ENCODE measurements at places on chromosomes 11 and 22.

GRCh38 chr11:80129396-80129795 is 688.6 kb upstream of the TENM4 start:
- no peak for DNase-seq

DNA sequence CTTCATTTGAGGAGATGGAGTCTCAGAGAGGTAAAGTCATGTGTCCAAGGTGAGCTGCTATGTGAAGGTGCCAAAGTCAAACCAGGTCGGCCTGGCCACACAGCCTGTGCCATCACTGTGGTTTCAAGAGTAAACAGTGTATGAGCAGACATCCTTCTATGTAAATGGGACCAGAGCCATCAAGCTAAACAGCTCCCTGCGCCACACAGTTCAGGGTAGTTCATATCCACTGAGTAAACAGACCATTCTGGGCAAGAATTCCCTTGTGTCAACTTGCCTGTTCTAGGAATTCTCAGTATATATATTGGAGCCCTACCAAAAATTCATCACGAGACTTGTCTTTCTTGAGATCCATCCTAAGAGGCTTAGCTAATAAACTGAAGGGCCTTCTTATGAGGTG is 77.5 kb downstream of the AMOTL1 start:
- DNase-seq: no peak

- DNase-seq: peak; percentile 61
Observed at GRCh38 chr11:44911029-44911814, 39.5 kb downstream of the TP53I11 start.

DNA sequence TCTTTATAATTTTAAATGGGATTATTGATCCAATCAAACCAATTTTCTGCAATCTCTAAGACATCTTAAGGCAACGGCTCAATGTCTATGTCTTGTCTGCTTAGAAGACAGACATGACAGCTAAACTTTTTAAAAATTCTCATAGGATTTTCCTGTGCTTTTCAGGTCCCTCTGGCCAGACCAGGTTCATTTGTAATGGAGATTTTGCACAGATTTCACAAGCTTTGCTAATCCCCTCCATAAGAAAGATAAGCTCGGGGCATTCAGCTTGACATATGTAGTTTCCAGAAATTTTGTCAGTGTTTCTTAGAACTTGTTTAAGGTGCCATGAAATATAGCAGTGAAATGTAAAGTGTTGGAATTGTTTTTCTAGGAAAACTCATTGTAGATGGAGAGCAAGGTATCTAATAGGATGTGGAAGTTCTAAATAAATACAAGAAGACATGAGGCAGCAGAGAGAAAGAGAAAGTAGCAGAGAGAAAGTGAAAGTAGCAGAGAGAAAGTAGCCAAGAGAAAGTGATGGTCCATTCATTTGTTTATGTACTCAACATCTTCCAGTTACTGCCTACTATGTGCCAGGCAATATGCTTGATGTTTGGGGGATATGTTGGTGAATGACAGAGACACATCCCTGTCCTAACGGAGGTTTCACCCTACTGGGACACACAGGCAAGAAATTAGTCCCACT is 219.1 kb upstream of the ARHGAP42 start:
- no peak for DNase-seq

- no peak for DNase-seq
Observed at GRCh38 chr11:113907681-113908080, 3.1 kb downstream of the HTR3B start.

DNA sequence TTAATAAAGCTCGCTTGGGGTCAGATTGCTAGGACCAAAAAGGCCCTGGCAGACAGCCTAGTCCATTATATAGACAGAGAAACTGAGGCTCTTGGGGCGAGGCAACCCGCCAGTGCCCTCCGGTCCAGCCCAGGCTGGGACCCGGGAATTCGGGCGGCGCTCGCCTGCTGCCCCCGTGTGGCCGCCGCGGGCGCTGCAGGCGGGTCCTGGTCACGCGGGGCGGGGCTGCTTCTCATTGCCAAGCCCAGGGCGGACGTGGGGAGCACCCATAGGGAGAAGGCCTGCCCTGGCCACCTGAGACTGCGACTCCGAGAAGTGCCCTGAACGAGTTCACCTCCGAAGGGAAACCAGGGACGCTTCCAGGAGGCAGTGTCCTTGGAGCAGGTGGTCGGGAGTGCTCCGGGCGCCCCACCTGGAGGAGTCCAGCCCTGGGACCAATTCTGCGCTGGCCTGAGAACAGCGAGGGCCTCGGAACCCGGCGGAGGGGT is 36.0 kb upstream of the CSNK1E start:
- peak; percentile 57 for DNase-seq

GRCh38 chr22:38191731-38192474 is 9.9 kb upstream of the MAFF start:
- no peak for DNase-seq

DNA sequence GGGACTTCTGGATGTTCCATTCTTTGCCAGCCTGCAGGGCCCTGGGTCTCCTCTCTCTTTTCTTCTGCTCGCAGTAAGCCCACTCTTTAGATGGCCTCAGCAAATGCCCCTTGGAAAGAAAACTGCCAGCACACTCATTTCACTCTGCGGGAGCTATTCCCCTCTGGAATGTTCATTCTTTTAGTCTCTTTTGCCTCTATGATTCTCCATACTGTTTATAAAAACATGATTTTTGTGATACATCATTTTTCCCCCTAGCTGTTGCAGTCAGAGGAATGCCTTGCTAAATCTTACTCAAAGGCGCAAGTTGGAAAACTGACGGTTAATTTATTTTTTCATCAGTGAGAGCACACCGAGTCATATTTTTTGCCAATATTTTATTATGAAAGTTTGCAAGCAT is 184.9 kb downstream of the SNX19 start:
- no peak for DNase-seq

GRCh38 chr11:11608783-11609232 is 13.0 kb downstream of the GALNT18 start:
- no peak for DNase-seq

GRCh38 chr11:33775832-33776470 is 1.6 kb upstream of the FBXO3 start:
- no peak for DNase-seq

DNA sequence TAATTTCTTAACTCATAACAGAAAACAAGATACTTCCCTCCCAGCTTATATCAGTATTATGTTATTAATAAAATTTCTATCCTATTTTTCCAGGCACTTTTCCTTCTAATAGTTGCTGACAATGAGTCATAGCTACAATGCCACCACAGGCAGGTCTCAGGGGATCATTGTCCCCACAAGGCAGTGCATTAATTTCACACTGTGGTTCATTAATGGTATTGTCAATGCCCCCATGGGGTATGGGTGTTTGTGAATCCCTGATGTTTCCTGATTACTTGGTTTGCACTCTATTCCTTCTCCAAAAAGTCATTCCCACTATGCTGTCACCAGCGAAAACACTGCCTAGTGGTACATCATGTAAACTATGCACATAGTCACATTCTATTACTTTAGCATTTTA is 345.5 kb upstream of the CTSC start:
- no peak for DNase-seq

- no peak for DNase-seq
Observed at GRCh38 chr22:40410272-40410671, 39.9 kb downstream of the SGSM3 start.
